GM04503 (cell line): ENCODE measurements at places on chromosomes 1 and 21.

DNA sequence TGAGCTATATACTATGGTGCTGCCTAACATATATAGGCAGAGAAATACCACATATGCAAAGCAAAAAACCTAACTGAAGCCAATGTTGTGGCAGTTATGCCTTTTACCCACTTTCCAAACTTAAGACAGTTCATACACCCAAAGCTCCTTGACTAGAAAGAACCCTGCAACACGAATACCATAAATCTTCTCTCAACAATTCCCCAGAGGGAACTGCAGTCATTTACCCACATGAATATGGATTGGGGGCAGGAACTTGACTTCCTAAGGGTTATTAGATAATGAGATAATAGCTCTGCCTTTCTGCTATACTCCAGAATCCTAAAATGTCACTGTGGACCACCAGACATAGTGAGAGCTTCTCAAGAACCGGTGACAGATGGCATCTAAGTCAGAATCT lies 2.9 kb upstream of the ASPM start:
- no peak for DNase-seq

GRCh38 chr1:29960156-29960755 lies 723.9 kb downstream of the PTPRU start:
- no peak for DNase-seq

GRCh38 chr1:246271516-246271915 lies 235.6 kb downstream of the SMYD3 start:
- DNase-seq: no peak

DNA sequence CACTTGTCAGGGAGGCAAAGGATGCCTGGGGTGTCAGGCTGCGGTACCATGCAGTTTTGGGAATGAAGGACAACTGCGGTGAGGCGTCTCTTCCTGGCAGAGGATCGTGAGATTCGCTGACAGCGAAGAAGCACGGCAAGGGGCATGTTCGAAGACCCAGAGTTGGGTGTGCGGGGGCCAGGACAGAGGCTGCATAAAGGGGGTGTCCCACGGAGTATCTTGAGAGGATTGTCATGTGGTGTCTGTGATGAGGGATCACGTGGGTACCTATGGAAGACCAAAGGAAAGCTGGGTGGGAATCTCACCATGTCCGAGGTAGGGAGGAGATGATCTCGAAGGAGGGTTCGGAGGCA lies 372 bp downstream of the SLC25A44 start:
- DNase-seq: no peak

GRCh38 chr1:109756848-109757521 lies 6.7 kb downstream of the EPS8L3 start:
- DNase-seq: no peak

DNA sequence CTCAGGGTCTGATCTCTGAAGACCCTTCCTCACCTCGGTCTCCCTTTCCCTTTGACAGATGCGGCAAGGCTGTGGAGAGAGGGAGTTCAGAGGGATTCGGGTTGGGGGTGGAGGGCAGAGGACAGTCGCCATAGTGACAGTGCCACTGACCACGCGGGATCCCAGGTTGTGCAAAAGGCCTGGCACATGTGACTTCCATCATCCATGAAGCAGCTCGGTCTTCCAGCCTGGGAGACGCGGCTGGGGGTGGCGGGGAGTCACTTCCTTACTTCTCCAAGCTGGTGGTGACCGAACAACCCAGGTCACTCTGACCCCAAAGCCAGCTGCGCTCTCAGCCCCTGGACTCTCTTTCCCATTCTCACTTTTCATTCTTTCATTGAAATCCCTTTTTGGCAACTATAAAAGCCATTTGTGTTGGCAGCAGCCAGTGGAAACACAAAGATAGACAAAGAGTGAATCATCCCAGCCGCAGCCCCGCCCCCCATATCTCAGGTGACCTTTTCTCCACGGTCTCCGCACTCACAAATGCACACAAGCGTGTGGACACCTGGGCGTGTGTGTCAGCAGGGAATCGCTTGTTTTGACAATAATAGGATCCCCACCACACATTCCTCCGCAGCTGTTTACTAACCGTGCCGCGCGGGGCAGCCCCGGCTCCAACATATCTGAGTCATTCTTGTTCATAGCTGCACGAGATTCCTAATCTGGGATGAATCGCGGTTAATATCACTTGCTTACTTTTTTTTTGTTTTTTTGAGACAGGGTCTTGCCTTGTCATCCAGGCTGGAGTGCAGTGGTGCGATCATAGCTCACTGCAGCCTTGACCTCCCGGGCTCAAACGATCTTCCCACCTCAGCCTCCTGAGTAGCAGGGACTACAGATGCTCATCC lies 68.3 kb downstream of the DHRS3 start:
- peak; percentile 76 for DNase-seq

DNA sequence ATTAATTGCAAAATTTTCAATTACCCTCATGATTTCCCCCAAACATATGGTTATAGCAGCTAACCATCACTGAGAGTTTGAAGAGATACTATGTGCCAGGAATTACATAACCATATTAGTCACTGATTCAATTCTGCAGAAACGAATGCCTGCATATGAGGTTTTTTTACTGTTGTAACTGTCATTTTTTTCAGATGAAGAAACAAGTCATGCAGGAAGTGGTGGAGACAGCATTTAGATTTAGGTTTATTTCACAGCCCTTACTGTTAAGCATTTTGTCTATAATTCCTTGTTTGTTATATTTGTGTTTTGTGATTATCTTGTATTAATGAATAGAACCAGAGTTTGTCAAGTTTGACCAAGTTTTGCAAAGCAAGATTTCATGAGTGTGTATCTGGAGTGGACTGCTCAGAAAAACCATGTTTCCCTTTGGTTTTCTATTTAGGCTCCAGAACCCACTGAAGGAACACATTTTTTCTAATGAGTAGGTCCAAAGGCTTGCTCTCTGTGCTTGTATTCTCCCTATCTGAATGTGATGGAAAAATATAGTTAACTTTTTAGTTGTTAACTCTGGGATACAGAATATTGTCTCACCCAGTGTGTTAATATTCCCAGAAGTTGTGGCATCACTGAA lies 308.5 kb upstream of the ADAMTS5 start:
- peak; percentile 78 for DNase-seq
